ENCODE measurements at places on chromosomes 1 and 21. TPM values are rescaled to one million over a fixed set of nuclear protein-coding genes. Genes with fewer than 3 reads are reported as not detected.

The B3GALT2 gene
- 0.07 TPM for total RNA-seq

The TTC4 gene
- total RNA-seq, result 32.7 TPM

The TSPAN2 gene
- 2.7 TPM for total RNA-seq

The RHBDL2 gene
- not detected for total RNA-seq

The FCRLB gene
- total RNA-seq, result not detected

The S100A14 gene
- 0.46 TPM for total RNA-seq

The CD1C gene
- total RNA-seq, result not detected

- DNase-seq, result no peak
Measured at GRCh38 chr1:114157275-114157660, 3.6 kb upstream of the SYT6 start.

DNA sequence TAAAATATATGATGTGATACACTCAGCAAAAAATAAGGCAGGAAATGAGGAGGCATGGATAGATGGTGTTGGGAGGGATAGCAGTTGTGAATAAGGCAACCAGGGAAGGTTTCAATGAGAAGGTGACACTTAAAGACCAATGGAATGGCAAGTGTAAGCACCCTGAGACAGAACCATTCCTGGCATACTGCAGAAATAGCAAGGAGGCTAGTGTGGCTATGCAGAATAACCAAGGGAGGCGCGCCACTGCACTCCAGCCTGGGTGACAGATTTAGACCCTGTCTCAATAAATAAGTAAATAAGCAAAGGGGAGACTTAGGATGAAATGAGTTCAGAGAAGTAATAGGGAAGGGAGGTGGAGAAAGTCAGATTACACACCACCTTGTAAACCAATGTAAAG lies 113.9 kb downstream of the TOMM20 start:
- no peak for DNase-seq

- no peak for DNase-seq
Measured at GRCh38 chr1:212119863-212120262, 84.3 kb downstream of the DTL start.

GRCh38 chr1:26158271-26158907 lies 490 bp upstream of the FAM110D start:
- no peak for DNase-seq

- no peak for DNase-seq
Measured at GRCh38 chr1:228043281-228043848, 36.6 kb downstream of the WNT3A start.

- DNase-seq, result no peak
Measured at GRCh38 chr1:108572182-108572581, 12.3 kb downstream of the EEIG2 start.

DNA sequence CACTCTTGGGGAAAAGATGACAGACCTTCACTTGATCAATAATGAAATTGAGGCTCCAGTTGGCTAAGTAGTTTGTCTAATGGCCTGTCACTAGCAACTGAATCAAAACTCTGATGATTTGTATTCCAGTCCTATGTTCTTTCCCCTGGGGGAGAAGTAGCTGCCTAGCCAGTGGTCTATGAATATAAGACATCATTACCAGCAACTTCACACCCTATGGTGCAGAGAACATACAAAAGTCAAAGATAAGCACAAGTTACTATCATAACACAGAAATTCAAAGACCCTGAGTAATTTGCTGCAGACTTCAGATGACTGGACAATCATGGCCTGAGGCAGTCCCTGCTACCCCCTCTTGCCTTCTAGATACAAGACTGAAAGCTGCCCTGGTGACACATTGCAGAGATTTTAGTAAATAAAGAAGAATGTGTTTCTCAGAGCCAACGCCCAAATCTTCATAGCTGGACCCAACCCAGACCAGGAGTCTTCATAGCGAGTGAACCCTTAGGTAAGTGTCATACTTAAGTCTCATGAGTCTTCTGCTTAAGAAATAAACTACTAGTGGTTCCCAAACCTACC lies 993 bp downstream of the PDZK1 start:
- no peak for DNase-seq

GRCh38 chr21:38330666-38331065 lies 73.9 kb downstream of the KCNJ15 start:
- no peak for DNase-seq

- no peak for DNase-seq
Measured at GRCh38 chr1:181222972-181223505, 134.5 kb downstream of the IER5 start.

GRCh38 chr1:48499211-48499735 lies 27.3 kb upstream of the SPATA6 start:
- no peak for DNase-seq

Data from activated CD4-positive, alpha-beta memory T cell treated with anti-CD3 and anti-CD28 coated beads for 36 hours (primary cell).